NCI-H1092 treated with DMSO at 0.1 percent for 48 hours (cell line): ENCODE measurements at places on chromosomes 5 and 9.
A peak's percentile ranks its signal among the peaks of the same experiment; 100 is the strongest.

DNA sequence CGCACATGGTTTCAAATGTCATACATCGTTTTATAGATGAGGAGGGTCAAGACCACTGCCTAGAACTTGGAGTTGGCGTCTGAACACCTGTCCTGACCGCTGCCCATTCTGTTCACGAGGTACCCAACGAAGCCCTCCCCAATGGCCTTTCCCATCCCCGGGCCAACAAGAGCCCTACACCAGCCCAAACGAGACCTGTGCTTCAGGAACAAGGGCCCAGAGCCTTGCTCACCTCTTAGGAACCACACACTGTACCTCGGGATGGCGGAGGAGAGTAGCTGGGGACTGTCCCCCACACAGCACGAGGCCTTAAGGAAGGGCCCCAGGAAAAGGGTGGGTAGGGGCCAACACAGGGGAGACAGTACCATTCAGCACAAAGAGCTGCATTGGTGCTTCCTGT is 3.0 kb downstream of the SURF6 start:
- DNase-seq, result no peak

DNA sequence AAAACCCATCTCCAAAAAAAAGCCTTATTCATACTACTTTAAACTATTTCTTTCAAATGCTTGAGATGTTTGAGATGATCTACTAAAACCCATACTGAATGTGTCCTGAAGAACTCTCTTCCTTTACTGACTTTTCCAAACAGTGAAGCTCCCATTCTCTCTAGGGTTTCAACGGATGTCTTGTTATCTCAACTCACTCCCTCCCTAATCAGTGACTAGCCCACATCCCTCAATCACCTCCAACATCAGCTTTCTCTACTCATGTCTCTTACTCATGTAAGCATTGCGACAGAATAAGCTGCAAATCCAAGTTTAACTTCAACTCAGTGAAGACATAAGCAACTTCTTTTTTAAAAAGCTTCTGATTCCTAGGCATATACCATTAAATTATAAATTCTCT is 42.1 kb downstream of the WDR41 start:
- no peak for DNase-seq

DNA sequence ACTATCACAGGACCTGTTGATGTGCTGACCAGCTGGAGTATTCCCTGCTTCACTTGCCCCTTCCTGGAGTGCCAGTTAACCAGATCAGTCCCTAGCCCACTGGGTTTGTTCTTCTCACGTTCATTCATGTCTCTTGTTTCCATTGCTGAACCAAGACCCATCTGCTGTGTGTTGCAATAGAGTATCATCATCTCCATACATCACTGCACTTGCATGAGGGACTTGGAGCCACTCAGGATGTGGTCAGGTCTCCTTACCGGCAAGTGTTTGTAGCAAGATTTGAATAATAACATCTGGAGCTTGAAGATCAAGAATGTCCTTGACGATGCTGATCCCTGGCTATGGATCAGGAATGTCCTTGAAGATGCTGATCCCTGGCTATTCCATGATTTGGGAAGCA is 358.6 kb downstream of the IRX1 start:
- no peak for DNase-seq

DNA sequence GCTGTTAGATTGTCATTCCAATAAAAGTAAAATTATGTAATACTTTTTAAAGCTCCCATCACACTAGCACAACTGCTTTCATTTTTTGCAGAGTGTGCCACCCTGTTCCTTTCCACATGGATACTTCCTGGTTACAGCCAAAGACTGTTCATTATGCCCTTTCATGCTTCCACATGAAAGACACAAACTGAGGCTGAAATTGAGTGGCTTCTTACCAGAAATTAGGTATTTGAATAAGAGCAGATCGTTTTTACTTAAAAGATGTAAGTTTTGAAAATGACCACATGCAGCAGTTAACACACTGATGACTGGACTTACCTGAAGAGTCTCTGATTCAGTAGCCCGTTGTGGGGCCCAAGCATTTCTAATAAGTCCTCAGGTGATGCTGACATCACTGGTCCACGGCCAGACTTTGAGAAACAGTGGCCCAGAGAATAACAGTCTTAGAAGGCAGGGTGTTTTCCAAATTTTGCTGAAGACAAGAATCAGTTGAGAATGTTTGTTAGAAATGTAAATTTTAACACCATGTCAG is 187.6 kb upstream of the DMRT1 start:
- DNase-seq, result no peak

- DNase-seq, result no peak
Observed at GRCh38 chr9:120696551-120697230, 17.6 kb downstream of the MEGF9 start.

- DNase-seq, result peak; percentile 89
Observed at GRCh38 chr9:34179213-34180136, 632 bp downstream of the UBAP1 start.

DNA sequence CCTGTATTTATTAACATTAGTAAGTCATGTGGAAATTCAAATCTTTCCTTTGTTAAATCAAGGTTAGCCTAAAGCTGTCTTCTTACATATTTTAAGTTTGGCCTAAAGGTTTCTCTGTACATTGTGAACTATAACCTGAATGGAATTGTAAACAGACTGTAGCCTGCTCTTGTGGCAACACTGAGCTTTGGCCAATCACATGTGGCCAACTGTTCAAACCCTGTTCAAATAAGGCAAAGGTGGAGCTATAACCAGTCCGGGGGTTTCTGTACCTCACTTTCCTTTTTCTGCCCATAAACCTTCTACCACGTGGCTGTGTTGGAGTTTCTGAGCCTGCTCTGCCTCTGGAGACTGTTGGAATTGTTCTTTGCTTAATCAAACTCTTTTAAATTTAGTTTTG is 3.3 kb upstream of the HAPLN1 start:
- DNase-seq, result no peak

DNA sequence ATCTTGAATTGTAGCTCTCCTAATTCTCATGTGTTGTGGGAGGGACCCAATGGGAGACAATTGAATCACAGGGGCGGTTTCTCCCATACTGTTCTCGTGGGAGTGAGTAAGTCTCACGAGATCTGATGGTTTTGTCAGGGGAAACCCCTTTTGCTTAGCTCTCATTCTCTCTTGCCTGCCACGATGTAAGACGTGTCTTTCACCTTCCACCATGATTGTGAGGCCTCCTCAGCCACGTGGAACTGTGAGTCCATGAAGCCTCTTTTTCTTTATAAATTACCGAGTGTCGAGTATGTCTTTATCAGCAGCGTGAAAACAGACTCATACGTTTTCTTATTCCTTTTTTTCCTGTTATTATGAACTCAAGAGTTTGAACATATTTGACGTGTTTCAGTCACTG is 39.1 kb downstream of the RETREG1 start:
- no peak for DNase-seq
